ENCODE measurements at places on chromosomes 1 and 21.

DNA sequence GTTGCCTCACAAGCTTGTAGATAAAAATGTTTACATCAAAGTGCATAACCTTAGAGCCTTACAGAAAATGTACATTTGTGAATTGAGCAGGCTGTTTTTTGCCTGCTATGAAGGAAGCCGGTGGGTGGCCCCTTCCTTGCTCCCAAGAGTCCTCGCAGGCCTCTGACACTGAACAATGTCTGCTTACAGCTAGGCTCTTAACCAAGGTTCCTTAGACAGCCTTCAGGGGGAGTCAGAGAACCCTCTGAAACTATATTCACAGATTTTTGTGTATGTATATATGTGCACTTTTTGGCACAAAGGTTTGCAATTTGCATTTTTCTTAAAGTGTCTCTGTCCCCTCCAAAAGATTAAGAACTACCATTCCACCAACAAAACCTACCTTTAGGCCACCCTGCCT, 282.6 kb downstream of the BARHL2 start:
- no peak for DNase-seq

DNA sequence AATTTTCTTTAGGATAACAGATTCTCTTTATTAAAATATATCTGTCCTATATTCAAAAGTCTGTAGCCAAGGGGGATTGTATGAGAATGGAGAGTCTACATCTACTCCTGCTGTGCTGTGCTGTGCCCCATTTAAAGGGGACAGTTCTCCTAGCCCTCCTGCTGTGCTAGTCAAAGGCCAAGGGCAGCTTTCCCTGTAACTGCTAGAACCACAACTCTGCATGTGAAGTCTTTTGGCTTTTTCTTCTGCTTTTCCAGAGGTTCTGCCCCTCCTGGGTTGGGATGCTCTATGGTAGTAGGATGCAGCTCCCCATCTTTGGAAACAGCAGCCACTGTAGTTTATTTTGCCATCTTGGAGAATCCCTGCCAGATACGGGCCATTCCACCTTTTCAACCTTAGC, 197.5 kb upstream of the JUN start:
- no peak for DNase-seq

DNA sequence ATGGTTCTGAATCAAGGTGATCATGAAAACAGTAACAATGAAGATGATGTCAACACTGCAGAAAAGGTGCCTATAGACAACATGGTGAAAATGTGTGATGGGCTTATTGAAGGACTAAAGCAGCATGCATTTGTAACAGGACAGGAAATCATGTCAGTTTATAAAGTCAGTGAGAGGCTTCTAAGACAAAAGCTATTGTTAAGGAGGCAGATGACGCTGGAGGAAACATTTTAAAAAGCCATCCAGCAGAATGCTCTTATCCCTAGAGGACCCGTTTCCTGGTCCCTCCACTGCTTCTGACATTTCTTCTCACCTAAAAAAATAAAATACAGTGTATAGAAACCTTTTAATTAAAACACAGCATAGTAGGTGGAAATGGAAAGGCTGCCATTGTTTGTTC, 40.9 kb downstream of the CYYR1 start:
- no peak for DNase-seq

- peak; percentile 52 for DNase-seq
Measured at GRCh38 chr1:89483010-89483756, 41.4 kb upstream of the LRRC8B start.

- no peak for DNase-seq
Measured at GRCh38 chr1:2258996-2259395, 30.9 kb downstream of the SKI start.

- DNase-seq: no peak
Measured at GRCh38 chr1:47230692-47231300, 1.2 kb downstream of the TAL1 start.

- DNase-seq: no peak
Measured at GRCh38 chr1:245873883-245874671, 633.0 kb downstream of the SMYD3 start.

DNA sequence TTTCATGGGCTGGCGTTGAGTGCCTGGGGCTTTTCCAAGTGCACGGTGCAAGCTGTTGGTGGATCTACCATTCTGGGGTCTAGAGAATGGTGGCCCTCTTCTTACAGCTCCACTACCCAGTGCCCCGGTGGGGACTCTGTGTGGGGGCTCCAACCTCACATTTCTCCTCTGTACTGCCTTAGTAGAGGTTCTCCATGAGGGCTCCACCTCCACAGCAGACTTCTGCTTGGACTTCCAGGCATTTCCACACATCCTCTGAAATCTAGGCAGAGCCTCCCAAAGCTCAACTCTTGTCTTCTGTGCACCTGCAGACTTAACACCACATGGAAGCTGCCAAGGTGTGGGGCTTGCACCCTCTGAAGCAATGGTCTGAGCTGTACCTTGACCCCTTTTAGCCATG, 82.1 kb downstream of the CCDC18 start:
- DNase-seq: no peak

GRCh38 chr1:108685529-108685928, 6.6 kb upstream of the PRPF38B start:
- no peak for DNase-seq

DNA sequence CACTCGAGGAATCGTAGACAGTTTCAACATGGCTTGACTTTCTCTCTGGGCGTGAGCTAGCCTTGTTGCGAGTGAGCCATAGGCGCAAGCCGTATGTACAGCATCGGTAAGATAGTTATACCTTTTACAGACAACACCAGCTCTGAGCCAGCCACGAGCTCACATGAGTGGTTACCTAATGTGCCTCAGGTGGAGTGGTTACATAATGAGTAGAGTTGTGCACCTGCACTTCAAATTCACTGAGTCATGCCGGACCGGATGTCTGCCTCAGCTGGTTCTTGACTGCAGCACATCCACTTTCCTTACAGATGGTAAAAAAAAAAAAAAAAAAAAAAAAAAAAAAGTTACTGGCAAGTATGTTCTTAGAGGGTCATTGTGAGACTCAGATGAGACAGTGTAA, 360.4 kb upstream of the NR5A2 start:
- no peak for DNase-seq

- DNase-seq: no peak
Measured at GRCh38 chr1:165496501-165496900, 47.3 kb upstream of the LRRC52 start.

- no peak for DNase-seq
Measured at GRCh38 chr1:153945131-153945794, 1.3 kb downstream of the DENND4B start.

DNA sequence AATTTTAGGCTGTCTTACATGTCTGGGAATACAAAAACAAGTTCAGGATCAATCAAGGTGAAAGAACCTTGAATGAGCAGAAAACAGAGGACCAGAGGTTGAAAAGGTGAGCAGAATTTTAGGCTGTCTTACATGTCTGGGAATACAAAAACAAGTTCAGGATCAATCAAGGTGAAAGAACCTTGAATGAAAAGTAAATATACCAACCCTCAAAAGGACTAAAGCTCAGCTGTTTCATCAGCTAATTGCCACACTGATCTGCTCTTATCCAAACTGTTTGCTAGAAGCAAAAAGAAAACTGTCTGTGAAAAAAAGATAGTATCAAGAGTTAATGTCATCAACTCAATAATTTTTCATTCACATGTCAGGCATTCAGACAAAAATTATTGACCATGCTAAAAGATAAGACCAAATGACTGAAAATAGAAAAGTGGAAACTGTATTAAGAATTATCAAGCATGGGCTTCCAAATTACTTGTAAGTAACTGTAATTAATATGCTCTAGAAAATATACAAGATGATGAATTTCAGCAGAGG, 69.2 kb downstream of the LTN1 start:
- no peak for DNase-seq

DNA sequence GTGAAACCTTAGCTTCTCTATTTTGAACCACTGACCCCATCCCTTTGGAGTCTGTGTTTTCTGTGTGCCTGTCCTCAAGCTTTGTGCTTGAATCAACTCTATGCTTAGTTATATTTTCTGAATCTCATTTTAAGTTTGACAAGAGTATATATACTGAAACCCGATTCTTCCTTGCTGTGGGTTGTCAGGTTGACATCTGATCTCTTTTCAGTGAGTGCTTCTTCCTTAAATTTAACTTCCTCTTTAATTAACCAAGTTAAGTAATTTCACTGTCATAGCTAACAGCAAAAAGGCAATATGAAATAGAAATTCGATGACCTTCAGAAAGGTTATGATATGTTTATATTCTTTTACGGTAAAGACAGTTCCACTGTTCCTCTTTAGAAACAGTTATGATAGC, 69.4 kb downstream of the C1orf21 start:
- DNase-seq: no peak

GRCh38 chr1:86582161-86582560, 35.3 kb downstream of the CLCA4 start:
- no peak for DNase-seq

DNA sequence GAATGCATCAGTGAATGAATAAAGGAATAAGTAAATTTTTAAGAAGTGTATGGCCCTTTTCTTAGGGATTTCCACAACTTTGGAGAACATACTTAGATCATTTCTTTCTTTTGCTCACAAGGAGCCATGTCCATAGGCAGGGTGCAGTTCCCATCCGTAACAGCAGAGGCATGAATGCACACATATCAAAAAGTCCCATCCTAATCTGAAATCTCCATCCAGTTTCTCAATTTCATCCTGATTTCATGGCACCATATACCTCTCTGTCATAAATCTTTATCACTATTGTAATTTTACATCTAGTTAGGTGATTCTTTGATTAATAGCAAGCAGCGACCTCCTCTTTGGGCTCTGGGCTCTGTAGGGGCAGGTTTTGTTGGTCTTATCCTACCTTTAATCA, 359.2 kb downstream of the RRAGC start:
- no peak for DNase-seq

DNA sequence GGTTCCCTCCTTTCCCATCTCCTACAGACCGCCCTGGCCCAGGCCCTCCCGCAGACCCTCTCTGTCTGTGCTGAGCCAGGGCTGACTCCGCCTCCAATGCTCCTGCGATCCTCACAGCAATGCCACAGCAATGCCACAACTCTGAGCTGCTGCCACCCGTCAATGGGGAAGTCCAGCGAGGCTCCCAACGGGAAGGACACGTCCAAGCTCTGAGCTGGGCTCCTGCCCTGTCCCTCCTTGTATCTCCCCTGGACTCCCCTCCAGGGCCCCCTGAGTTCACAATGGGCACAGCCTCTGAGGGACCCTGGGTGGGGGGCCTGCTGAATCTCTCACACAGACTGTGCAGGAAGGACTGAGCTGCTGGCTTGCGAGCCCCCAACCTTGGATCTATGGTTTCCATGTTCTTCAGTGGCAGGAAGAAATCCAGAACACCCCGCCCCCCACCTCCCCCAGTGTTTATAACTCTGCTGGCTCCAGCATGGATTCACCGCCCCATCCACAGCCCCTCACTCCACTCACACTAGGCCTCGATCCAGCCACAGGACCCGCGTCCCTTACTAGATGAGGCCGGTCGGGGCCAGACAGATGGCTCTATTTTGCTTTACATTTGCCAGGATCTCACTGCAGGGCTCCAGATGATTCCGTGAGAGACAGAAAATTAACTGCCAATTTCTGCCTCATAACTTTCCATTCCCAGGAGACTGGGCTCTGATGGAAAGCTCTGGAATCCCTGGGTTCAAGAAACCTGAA, 338.0 kb downstream of the MATN1 start:
- DNase-seq: no peak

- DNase-seq: no peak
Measured at GRCh38 chr1:231357831-231358354, 19.8 kb downstream of the SPRTN start.

Data from NCI-H1930 (cell line).